Dermis blood vessel endothelial cell (primary cell): ENCODE measurements at places on chromosomes 6 and 20.

- DNase-seq = no peak
These were observed 27.2 kb downstream of the SLC16A10 start for GRCh38 chr6:111114482-111114881.

DNA sequence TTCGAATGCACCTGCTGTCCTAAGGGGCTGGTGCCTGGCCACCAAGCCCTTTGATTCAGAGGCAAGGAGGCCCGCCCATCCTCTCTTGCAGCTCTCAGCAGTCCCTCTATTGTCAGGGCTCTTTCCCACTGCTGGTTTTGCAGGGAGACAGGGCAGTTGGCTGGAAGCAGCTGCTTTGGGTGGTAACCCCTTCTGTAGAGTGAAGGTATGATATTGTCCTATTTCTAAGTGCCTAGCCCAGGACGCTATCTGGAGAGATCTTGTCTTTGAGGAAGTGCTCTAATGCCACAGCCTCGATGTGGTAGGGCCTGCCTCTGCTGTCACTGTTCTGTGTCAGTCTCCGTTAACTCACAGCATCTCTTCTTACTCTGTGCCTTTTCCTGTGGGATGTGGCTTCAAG lies 5.6 kb downstream of the PLCG1 start:
- DNase-seq = no peak

GRCh38 chr6:40977695-40978094 lies 61.3 kb downstream of the UNC5CL start:
- no peak for DNase-seq

- DNase-seq = peak; percentile 60
These were observed 725 bp downstream of the OSER1 start for GRCh38 chr20:44209686-44210405.

GRCh38 chr20:6384380-6384779 lies 261.6 kb upstream of the FERMT1 start:
- no peak for DNase-seq

DNA sequence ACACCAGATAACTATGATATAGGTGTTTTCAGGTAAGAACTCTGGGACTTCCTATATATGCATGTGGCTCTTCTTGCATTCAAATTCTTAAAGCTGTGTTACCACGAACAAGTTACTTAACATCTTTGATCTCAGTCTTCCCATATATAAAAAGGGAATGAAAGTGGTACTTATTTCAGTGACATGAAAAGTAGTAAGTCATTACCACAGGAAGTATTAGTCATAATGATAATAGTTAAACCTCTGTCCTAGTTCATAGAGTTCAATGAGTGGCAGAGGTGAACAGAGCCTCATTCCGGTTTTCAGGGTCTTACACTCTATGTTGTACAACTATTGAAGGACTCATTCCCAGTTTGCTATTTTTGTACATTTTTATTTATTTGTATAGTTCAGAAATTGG lies 237.0 kb downstream of the NKAIN2 start:
- no peak for DNase-seq

- peak; percentile 51 for DNase-seq
These were observed 117.5 kb upstream of the SAMD5 start for GRCh38 chr6:147390909-147391536.

- no peak for DNase-seq
These were observed 1.8 kb upstream of the JPH2 start for GRCh38 chr20:44188752-44189151.

DNA sequence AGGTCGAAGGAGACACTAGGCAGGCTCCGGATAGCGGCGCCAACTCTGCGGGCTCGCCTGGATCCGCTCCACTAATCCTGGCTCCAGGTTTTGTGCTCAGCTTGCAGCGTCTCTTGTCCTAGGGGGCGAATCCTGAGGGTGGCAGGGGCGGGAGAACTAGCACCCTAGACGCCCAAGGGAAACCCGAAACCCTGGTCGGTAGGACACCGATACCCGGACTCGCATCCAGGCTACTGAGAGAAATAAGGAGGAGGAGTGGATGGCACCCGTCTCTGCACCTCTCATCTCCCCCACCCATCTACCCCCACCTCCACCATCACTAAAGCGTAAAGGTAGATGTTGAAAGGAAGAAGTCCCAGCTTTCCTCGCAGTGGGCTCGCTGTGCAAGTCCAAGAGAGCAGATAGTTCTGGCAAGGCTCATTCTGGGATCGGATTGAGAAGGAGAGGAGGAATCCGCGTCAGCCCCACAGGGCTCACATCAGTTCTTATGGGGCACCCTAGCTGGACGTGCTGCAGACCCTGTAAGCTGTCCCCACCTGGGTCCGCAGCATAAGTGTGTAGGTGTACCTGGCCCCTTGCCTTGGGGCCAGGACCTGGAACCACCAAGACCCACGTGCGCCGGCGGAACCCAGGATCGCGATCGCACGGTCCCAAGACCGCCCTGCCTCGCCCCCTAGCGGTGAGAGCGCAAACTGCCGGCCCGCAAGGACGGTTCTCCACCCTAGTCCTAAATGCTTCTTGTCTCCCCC lies 6.9 kb downstream of the SLC32A1 start:
- DNase-seq = peak; percentile 81

GRCh38 chr6:46220352-46221221 lies 49.8 kb upstream of the ENPP5 start:
- DNase-seq = no peak

- DNase-seq = no peak
These were observed 177.1 kb downstream of the MRPL14 start for GRCh38 chr6:43950051-43950605.

DNA sequence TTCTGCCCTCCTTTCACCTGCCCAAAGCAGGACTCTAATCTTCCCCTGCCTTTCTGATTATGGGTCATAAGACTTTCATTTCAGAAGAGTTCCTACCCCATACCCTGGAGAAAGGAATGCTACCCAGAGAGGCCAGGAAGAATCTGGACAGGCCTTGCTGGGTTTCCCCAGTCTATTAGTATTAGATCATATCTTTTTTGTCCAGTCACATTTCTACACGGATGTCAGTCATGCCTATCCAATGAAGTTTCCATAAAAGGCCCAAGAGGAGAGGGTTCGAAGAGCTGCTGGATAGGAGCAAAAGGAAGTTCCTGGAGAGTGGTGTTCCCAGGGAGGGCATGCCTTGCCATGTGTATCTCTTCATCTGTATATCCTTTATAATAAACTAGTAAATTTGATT lies 3.2 kb downstream of the POLH start:
- peak; percentile 49 for DNase-seq

GRCh38 chr6:168638468-168639271 lies 197.7 kb downstream of the SMOC2 start:
- no peak for DNase-seq

DNA sequence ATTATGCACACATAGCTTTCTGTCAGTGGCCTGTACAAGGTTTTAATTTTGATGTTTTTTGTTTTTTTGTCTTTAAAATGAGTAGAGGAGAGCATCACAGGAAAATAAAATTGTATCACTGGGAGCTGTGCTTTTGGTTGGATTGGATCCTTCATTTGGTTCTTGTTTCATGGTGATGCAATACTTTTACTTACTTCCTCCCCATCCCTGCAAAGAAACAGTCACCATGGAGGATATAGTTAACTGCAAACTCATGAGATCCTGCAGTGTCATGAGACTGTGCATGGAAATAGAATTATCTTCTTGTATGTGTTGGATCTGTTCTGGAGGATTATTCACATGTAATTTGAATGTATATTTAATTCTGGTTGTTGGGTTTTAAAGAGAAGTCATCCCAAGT lies 122.3 kb downstream of the JARID2 start:
- DNase-seq = no peak

DNA sequence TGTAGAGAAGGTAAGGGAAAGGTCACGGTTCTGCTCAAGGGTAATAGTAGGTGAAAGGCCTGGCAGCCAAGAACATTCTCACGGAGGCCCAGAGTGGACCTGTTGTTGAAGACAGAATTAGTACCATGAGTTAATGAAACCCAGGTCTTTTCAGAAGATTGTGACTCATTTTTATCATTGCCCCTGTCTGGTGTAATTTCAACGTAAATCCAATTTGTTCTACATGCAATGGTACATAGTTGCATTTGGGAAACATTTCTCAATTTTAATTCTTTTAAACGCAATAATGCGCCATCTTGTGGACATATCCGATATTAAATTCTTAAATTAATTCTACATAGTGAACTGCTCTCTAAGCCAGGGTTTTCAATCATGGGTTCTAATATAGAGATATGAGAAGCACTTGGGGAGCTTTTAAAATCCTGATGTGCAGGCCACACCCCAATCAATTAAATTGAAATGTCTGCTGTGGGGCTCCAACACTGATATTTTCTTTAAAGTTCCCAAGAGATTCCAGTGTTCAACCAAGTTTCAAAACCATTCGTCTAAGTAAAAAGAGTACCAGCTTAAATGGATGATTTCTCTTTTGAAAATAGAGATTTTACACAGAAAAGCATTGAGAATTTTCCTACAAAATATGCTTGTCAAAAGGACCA lies 257.4 kb downstream of the PLCB1 start:
- peak; percentile 76 for DNase-seq

GRCh38 chr6:148775161-148775560 lies 28.3 kb downstream of the UST start:
- no peak for DNase-seq

- DNase-seq = no peak
These were observed 41.2 kb downstream of the PTPRK start for GRCh38 chr6:128479048-128479666.

GRCh38 chr6:129050086-129050485 lies 167.1 kb downstream of the LAMA2 start:
- no peak for DNase-seq

DNA sequence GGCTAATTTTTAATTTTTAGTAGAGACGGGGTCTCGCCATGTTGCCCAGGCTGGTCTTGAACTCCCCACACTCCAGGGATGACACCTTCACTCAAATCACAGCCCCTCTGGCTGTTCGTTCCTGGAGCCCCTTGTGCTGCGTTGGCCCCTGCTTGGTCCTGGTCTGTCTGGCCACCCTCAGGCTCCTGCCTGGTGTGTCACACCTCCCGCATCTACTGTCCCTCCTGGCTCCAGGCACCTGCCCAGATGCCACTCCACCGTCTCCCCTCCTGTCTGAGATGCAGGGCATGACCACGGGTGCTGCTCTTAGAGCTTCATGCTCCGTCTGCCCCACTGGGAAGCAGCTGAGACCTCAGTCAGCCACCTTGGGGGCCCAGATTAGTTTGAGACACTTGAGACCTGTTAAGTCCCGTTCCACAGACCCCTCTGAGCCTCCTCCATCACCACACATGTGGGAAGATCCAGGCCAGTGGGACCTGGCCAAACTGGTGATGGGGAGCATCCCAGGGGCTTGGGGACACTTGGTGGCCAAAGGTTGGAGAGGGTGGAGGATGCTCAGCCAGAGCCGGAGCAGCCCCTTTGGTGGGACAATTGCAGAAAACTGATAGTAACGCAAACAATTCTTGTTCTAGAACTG lies 21.9 kb upstream of the NPBWR2 start:
- DNase-seq = no peak

- no peak for DNase-seq
These were observed 27.6 kb downstream of the MRAP2 start for GRCh38 chr6:84061174-84061573.

GRCh38 chr6:32182555-32182981 lies 1.5 kb downstream of the AGER start:
- DNase-seq = no peak

GRCh38 chr6:165986914-165987482 lies 180.7 kb downstream of the TBXT start:
- DNase-seq = no peak

DNA sequence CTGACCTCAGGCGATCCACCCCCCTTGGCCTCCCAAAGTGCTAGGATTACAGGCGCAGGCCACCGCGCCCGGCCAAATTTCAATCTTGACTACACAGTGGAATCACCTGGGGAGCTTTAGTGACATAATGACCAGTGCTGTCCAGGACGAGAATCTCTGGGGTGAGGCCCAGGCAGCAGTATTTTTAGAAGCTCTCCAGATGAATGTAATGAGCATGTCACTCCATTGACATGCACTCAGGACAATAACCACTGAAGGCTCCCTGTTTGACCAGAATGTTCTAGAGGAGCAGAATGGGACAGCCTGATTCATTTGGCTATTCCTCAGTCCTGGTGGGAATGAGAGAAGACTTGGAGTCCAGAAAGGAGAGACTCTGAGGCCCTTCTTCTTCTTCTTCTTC lies 39.2 kb downstream of the SRSF3 start:
- DNase-seq = no peak

DNA sequence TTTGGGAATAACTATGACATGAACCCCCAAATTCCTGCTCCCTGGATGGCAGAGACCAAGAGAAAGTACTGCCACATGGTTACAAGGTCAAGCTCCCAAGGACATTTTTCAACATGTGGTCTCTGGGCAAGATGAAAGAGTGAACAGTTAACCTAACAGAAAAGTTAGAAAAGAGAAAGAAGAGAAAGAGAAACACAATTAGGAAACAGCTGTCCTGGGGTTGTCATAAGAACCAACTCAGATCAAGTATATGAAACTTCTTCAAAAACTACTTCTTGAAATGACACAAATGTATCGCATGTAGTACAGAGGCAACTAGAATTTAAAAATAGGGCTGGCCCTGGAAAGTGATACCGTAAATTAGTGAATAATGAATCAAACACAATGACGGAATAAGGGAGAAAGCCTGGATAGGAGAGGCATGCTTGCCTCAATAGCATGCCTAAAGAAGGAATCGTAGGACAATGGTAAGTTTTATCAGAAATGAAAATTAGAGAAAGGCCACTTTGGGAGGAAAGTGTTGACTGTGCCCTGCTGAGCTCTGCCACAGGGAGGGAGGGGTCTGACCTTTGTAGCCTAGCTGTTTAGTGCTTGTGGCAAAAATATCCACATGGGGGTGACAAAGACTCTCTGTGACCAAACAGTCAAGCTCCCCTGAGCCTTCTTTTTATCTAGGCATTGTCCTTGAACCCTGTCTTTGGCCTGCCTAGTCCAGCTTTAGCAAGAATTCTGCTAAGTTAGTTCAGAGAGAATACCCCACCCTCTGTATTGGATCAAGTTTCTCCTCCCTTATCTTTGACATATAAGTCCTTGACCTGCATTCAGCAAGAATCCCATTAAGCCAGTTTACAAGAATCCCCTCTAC lies 4.3 kb upstream of the DCBLD1 start:
- DNase-seq = peak; percentile 62

DNA sequence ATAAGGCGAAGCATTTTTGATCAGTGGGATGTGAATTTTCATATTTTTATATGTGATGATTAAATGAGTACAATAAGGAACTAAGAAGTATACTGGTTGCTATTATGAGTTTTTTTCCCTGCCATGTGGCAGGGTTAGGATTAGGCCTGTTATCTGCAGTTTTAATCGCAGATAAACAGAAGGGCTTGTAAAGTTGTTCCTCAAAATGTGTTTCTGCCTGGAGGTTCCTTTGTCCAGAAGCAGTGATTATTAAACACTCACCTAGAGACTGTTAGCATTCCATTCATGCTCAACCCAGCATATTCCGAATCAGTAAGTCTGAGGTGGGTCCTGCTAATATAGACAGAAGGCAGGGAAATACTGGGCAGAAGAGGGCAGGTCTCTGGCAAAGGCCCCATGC lies 316.0 kb downstream of the CLIC5 start:
- no peak for DNase-seq

DNA sequence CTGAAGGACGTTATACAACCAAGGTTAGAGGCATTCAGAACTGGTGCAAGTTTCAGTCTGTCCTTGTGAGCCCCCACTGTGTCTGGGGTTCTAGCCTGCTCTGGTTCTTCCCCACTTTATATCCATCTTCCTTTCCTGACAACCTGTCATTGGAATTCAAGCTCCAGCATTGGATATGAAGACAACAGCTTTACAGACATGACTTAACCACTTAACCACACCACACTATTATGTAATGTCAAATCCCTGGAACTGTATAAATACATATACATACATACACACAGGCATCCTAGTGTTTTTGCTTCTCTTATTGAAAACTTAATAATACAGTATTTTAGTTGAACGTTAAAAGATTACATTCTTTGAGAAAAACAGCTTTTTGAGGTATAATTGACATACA lies 217.9 kb upstream of the SGK1 start:
- no peak for DNase-seq

- no peak for DNase-seq
These were observed 172.5 kb downstream of the FOXA2 start for GRCh38 chr20:22411627-22412450.
